ENCODE measurements at places on chromosomes 3 and 15.
A peak's percentile ranks its signal among the peaks of the same experiment; 100 is the strongest.

GRCh38 chr3:10516544-10517452 lies 11.4 kb upstream of the ATP2B2 start:
- DNase-seq = no peak

DNA sequence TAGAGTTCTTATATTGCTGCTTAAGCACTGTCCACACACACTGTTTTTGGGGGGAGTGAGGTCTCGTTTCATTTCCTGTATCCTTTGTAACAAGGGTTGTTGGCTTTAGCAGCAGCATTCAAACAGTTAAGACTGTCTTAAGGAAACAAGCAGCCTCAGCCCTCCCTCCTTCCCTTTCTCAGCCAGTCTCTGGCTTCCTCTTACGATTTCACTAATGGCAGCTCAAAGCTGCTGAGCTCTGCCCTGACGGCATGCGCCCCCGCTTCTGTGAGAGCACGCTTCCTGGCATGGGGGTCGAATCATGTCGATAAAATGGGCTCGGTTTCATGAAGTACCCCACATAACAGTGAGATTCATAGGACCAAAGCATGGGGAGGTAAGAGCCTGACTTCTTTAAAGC lies 105.0 kb downstream of the KLHL25 start:
- no peak for DNase-seq

DNA sequence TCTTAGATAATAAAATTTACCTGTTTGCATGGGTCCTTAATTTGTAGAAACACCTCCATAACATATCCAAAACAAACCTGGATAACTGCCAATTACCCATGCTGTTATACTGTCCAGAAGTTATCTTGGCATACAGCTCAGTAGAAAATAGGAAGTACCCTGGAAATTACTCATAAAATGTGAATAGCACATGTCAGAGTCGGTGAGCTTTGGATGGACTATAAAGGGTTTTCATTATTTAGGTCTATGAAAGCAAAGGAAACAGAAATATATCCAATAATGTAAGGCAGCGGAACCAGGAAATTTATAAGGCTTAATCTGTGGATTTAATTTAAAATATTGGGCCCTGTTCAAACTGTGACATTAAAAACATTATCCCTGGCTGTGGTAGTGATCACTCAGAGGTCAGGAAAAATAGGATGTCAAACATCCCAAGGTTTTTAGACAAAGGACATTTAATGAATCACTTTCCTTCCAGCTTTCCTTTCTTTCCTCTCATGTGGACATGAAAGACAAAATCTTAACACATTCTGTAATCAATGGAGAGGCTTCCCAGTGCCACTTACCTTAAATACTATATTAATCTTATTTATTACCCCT lies 459.0 kb upstream of the DPH6 start:
- no peak for DNase-seq

GRCh38 chr15:39363761-39364586 lies 216.9 kb upstream of the THBS1 start:
- DNase-seq = no peak

- no peak for DNase-seq
Measured at GRCh38 chr3:65291448-65292125, 603.8 kb upstream of the ADAMTS9 start.

DNA sequence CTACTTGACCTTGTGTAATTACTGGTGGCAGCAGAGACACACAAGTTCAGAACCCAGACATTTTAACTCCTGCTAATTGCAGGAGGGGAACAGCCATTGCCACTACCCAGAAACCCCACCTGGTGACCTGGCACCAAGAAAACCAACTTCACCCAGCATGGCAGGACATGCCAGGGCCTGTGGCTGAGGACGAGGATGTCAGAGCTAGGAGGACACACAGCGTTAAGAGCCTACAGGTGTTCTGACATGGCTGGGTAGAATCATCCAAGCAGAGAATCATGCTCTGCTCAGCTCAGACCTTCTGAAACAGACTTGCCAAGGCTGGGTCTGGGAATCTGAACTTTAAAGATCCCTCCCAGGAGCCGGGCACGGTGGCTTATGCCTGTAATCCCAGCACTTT lies 11.7 kb upstream of the SPATA12 start:
- no peak for DNase-seq

- DNase-seq = peak; percentile 13
Measured at GRCh38 chr3:143234526-143234925, 115.0 kb downstream of the CHST2 start.

DNA sequence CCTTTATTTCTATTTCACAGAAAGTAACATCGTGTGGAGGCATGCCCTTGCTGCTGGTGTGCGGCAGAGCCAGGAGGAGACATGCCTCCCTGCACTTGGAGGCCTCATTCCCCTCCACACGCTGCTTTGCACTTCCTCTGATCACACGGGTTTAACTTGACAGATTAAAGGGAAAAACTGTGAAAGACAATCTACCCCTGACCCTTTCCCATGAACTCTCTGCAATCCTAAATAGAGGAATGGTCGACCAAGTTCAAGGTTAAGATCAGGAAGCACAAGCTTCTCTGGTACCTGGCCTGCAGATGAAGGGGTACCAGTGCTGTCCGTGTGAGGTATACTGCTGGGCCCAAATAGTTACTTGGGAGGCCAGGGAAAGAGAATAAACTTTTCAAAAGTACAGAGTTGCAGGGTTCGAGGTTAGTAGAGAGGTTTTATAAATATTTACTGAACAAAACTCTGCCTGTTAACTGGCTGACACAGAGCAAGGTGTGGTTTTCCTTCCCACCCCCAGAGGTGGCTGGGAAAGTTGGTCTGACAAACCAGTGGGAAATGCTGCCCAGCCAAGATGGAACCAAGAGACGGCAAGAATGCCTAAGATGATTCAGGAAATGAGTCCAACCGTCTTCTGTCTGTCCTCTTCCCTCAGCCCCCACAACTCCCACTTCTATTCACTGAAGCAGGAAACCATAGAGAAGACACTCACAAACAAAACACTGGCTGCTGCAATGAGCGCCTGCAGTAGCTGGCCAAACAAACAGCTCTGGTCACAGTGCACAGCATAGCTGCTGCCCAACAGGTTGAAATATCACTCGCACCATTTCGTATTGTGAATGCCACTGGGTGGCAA lies 79.6 kb downstream of the IGF2BP2 start:
- DNase-seq = peak; percentile 89

- no peak for DNase-seq
Measured at GRCh38 chr15:76398317-76399104, 61.9 kb downstream of the ISL2 start.

DNA sequence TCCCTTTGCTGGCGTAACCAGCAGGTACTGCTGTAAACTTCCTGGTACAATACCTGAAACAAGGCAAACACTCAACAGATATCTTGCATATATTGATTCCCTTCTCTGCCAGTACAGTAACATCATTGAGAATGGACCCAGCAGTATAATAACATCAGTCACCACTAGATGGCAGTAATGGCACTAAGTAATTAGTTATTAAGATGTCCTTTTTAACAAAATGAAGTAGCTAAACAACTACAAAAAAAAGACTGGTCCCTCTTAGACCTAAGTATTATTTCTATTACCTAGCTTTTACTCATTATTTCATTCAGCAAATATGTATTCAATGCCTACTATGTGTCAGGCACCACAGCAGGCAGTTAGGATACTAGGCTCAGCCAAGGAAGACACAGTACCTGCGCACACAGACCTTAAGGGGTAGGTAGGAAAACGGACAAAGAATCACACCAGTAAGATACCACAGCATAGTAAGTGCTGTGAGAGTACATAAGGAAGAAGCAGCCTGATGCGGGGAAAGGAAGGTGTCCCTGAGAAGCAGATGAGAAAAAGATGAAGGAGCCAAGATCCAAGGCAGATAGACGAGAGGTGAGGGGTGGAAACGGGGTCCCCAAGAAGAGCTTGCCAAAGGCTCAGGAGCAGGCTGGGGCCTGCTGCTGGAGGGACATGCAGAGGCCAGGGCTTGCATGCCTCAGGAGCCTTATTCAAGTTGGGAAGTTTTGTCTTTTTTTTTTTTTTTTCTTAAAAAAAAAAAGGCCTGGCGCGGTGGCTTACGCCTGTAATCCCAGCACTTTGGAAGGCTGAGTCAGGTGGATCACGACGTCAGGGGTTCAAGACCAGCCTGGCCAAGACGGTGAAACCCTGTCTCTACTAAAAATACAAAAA lies 102.7 kb upstream of the CHD2 start:
- DNase-seq = no peak

DNA sequence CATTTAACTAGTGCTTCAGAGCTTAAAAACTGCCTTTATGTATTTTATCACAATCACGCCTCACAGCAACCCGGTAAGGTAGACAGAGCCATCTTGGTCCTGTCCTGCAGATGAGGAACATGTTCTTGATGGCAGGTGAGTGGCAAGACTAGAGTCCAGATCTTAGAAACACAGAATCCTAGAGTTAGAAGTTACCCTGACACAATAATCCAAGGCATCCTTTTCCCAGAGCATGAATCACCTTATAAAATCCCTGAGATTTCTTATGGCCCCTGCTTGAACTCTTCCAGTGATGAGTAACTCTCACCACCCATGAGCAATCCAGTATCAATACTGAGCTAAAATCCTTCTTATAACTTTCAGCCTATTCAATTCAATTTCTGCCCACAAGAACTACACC lies 16.9 kb downstream of the POPDC2 start:
- peak; percentile 68 for DNase-seq

GRCh38 chr15:39685999-39686613 lies 96.5 kb downstream of the FSIP1 start:
- DNase-seq = no peak

GRCh38 chr15:60740787-60741354 lies 261.9 kb upstream of the ICE2 start:
- no peak for DNase-seq

- no peak for DNase-seq
Measured at GRCh38 chr3:122405015-122405414, 10.8 kb downstream of the WDR5B start.

DNA sequence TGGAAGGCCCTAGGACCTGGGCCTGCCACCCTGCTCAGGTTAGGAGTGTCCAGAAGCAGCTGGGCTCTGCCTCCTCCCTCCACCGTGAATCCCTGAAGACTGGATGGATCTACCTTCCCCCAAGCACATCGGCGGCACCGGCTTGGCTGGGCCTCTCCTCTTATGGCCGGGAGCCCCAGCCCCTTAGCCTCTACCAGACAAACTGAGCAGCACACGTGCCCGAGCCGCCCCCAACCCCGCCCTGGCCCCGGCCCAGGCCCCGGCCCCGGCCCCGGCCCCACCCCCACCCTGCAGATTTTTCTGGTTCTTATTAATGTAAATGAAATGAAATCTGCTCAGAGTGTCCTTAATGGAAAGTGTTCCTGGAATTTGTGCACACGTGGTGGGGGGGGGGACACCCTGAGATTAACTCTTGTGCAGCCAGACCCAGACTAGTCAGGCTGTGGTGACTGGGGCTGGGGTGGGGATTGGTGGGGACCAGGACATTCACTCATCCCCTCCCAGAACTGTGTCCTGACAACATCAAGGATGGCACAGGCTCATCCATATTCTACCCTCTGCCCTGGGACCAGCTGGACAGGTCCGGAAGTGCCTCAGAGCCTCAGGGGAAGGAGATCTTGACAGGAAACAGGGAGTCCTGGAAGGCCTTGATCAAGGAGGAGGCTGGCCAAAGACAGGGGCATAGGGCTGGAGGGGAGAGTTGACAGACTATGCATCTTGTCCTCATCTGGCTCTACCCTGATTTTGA lies 30.9 kb upstream of the SEMA3F start:
- no peak for DNase-seq

DNA sequence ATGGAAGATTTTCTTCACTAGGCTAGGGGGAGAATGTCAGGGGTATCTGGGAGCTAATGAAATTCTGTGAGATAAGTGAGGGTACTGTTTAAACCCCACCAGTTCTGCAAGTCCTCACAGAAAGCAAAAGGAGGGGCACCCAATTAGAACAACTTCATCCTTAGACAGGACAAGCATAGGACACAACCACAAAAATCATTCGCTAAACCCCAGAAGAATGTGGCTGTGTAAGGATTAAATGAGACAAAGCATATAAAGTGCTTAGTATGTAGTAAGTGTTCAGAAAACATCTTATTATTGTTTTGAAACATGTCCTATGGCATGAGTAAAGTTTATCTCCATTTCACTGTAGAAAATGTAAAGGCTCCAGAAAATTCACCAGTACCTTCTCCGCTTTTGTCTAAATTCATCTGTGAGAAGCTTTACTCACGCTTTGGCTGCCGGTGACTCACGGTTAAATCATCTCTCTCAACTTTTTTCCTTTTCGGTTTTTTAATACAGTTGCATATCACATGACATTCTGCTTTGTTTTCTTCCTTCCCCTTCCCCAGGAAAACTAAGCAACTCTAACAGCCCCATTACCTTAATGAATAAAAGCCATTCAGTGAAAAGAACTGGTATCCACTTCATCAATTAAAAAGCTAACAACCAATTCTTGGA lies 1.7 kb downstream of the CLRN1 start:
- peak; percentile 48 for DNase-seq

- no peak for DNase-seq
Measured at GRCh38 chr15:101052681-101053121, 133.5 kb downstream of the LRRK1 start.

DNA sequence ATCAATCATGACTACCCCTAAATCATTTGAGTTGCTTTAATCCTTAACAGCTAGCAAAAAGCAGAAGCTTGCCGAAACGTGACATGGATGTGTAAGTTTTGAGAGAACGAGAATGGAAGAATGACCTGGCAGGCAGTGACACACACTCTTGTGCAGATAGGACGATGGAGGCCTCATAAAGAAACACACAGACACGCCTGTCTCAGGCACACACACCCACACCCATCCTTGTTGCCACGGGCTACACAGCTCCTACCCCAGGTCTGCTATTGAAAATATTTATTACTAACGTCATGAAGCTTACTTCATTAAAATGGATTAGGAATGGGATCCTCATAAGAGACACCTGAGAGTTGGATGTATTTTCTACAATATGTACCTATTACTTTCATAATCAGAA lies 8.5 kb downstream of the MYO5C start:
- DNase-seq = no peak

DNA sequence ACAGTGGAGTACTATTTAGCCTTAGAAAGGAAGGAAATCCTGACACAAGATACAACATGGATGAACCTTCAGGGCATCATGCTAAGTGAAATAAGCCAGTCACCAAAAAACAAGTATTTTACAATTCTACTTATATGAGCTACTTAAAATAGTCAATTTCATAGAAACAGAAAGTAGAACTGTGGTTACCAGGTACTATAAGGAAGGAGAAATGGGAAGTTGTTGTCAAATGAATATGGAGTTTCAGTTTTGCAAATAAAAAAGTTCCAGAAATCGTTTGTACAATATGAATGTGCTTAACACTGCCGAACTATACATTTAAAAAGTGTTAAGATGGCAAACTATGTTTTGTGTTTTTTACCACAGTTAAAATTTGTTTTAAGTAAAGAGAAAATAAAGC lies 26.8 kb downstream of the TRANK1 start:
- no peak for DNase-seq

GRCh38 chr3:18988614-18989229 lies 159.6 kb upstream of the KCNH8 start:
- DNase-seq = no peak

- peak; percentile 44 for DNase-seq
Measured at GRCh38 chr15:69609176-69609575, 156.6 kb downstream of the RPLP1 start.

- no peak for DNase-seq
Measured at GRCh38 chr3:193149998-193150397, 91.0 kb upstream of the PLAAT1 start.

Data from non-pigmented ciliary epithelial cell (primary cell).